ENCODE measurements at places on chromosomes 7 and 10.

- no peak for DNase-seq
Observed at GRCh38 chr10:22345301-22346095, at the start of gene SPAG6. Gene SPAG6 (plus strand): TSS chr10:22345496. CDS start chr10:22345612, 116 bp downstream.

GRCh38 chr10:23557777-23558176 is 118.9 kb downstream of the OTUD1 start:
- no peak for DNase-seq

DNA sequence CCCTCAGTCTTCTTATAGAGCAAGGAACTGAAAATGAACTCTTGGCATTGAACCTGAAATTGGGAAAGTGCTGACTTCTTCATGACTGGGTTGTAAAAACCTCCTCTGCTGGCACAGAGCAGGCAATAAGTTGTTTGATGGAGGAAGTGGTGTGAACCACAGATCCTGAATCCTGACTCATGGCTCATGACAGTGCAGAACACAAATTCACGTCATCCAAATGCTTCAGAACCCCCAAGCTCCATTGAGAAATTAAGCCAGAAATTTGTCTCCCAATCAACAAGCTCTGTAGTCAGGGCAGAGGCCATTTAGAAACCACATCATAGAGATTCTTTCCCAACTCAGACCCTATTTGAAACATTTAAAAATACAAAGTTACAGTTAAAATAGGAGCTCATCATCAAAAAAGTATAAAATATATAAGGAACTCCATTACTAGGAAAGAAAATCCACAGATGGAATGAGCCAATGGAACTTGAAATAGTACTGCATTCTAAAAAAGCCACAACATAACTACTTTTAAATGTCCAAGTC is 10.3 kb upstream of the STK17A start:
- peak; percentile 99 for DNase-seq

- no peak for DNase-seq
Observed at GRCh38 chr10:130064783-130065182, 45.8 kb downstream of the C10orf143 start.

GRCh38 chr7:34282271-34282670 is 375.7 kb upstream of the NPSR1 start:
- DNase-seq = no peak

Data from HFFc6 (cell line).